KBM-7 (cell line): ENCODE measurements at places on chromosomes 3 and 15.

- no peak for DNase-seq
These were observed 324.0 kb upstream of the SLCO3A1 start for GRCh38 chr15:91529534-91529933.

GRCh38 chr3:71122641-71123040, 460.9 kb downstream of the FOXP1 start:
- no peak for DNase-seq

DNA sequence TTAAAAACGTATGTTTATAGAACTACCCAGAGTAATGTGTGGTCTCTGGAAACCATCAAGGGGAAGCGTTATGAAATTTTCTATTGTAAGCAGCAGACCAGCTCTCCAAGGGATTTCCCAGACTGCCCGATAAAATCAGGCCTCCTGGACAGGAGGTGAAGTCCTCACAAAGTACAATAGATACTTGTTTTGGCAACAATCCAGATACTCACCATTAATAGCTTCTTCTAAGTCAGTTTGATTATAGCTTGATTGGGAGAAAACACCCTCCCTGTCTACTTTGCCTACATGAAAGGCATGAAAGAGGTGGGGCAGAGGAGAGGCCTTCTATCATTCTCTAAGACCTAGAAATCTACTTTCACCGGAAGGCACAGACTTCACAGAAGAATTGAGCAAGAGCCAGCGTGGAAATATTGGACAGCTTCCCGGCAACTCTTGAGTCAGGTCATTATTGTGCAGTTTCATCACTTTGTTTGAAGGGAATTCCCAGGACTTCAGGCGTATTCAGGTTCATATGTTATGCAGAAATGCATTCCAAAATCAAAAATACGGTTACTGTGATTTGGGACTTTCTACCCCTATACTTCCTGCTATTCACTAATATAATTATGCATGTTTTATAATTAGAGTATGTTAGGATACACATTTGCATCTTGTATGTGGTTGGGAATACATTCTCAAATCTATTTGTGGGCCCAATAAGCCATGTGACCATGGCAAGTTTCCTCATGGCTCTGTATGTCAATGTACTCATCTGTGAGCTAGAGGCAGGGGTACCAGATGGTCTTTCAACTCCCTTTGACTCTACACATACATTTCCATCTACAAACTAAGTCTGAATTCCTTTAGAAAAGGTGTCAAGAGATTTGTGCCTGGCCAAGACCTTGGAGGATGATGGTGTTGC, 103.5 kb downstream of the CD47 start:
- DNase-seq = no peak

DNA sequence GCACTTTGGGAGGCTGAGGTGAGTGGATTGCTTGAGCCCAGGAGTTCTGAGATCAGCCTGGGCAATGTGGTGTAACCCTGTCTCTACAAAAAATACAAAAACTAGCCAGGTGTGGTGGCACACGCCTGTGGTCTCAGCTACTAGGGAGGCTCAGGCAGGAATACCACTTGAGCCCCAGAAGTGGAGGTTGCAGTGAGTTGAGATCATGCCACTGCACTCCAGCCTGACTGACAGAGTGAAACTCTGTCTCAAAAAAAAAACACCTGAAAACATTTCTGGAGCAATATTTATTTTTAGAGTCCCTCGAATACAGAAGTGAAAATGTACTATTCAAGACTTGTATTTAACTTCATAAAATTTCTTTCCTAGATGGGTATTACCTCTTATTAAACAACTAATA, 4.6 kb downstream of the SPCS1 start:
- DNase-seq = no peak

GRCh38 chr15:73908030-73908821, 18.0 kb upstream of the LOXL1 start:
- DNase-seq = peak; percentile 91

- peak; percentile 41 for DNase-seq
These were observed 791 bp downstream of the GYG1 start for GRCh38 chr3:148992027-148992634.

DNA sequence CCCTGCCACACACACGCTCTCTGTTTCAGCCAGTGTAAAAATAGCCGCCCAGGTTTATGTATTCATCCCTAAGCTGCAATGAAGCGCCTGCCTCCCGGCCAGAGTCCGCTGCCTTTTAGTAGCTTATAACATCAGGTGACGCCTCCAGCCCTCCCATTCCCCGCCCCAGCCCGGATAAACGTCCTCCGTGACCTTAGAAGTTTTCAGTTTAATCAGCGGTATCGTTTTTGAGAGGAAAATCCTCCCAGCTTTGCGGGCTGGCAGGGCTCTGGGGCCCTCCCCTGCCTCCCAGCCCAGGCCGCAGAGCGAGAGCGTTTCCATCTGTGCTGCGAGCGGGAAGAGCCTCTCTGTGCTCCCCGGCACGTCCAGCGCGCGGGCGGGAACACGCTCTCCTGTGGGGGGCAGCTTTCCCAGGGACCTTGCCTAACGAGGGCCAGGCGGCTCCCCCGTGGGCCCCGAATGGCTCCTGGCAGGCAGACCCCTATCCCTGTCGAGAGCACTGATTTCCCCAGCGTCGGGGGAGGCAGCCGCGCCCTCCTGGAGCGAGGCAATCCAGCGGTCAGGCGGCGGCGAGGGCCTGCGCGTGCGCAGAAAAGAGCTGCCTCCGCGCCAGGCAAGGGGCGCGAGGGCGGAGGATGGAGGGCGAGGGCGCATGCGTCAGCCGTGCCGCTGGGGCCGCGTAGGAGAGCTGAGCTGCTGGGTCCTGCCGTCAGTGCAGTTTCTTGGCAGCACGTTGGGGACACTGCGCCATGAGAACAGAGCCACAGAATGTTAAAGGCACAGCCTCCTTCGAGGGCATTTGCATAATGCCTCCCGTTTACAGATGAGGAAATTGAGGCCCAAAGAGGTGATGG, 71.1 kb downstream of the CCNL1 start:
- peak; percentile 95 for DNase-seq

DNA sequence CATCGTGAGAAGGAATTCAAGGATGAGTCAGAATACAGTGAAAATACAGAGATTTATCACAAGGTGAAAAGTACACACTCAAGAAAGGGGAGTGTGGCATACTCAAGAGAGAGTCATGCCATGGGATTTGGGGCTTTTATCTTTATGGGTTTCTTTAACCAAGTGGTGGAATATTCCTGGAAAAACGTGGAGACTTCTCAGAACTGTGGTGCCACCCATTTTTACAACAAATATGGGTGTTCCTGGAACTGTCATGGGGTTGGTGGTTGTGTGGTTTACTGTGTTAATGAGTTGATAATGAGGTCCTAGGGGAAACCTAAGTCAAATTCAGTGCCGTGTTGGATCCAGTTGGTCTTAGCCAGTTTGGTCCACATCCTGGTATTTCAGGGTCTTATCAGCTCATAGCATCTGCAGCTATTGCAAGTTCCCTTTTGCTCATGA, 497.2 kb downstream of the GABRG3 start:
- DNase-seq = peak; percentile 62

DNA sequence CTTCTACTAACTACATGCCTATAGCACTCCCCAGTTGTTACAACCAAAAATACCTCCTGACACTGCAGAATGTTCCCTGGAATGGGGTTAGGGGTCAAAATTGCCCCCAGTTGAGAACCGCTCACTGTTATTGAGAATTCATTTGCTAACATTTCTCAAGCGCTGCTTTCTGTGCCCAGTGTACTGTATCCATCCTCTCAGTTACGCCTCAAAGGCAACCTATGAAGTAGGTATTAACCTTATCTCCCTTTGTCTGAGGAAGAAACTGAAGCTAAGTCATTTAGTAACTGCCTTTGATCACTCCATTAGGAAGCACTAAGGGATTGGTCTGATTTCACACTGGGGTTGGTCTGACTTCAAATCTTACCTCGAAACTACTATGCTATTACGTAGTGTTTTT, 70.1 kb downstream of the CADPS start:
- no peak for DNase-seq

- DNase-seq = peak; percentile 75
These were observed 11.8 kb upstream of the FBXO22 start for GRCh38 chr15:75891895-75892294.

DNA sequence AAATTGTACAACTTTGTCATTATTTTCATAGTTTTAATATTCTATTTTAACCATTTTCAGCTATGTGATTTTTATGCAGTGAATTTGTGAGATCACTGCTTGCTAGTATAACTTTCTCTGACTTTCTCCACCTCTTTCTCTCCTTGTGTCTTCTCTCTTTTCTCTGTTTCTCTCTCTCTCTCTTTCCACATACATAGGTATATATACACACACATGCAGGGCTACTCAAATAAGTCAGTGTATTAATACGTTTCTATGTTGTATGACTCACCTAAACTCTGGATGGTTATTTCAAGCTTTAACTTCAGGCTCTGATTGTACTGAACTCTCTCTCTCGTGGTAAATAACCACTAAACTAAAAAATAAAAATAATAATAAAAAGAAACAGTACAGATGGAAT, 1389.3 kb upstream of the ALCAM start:
- DNase-seq = no peak

DNA sequence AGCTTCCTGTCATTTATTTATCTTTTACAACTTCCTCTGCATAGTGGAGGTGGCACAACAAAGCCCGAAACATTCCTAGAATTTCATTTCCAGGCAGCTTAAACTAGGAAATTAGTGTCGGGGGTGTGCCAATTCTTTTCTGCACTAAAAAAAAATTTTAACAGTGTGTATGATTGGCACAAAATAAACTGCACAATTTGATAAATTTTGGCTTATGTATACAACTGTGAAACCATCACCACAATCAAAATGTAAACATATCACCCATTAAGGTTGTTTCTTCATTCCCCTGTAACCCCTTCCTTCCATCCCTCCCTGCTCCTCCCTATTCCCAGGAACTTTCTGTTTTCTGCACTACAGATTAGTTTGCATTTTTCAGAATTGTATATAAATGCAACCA, 54.7 kb downstream of the RPL39L start:
- DNase-seq = no peak

- no peak for DNase-seq
These were observed 115.8 kb downstream of the NEK10 start for GRCh38 chr3:27253391-27253790.

- no peak for DNase-seq
These were observed 143.9 kb upstream of the LIPC start for GRCh38 chr15:58287891-58288290.

GRCh38 chr15:80560601-80561400, 134.3 kb upstream of the ABHD17C start:
- no peak for DNase-seq

GRCh38 chr3:119794971-119795612, 13.2 kb downstream of the NR1I2 start:
- DNase-seq = no peak

DNA sequence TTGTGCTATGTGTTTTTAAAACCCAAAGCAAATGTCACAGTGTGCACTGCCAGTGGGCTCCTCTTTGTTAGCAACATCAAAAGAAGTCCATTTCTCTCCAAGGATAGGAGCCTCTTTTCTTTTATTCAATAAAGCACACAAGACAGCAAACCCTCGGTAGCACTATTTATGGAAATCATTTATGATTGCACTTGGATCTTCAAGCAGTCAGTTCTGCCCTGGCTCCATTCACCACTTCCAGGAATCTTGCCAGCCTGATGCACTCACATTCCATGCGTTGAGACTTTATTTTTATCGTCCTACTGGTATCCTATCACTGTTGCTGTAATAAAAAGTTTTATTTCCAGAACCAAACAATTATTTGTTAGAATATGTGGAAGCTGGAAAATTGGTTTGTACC, 412.1 kb downstream of the TBL1XR1 start:
- DNase-seq = no peak

DNA sequence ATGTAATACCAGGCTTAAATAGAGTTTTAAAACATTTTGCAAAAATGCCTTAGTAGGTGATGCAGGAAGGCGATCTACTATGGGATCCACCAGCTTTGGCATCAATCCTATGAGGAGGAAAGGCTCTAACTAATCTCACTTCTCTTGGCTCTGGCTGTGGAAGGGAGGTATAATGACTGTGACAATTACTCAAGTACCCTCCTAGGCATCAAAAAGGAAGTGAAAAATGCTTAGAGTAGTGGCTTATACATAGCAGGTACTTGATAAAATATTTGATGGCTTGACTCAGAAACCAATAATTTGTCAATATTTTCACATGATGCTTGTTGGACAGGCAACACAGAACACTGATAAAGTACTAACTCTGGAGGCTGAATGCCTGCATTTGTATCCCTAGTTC, 34.1 kb upstream of the SERPINI2 start:
- DNase-seq = no peak

GRCh38 chr3:37586280-37586679, 275.4 kb upstream of the CTDSPL start:
- no peak for DNase-seq

GRCh38 chr15:84082739-84083138, 152.8 kb upstream of the GOLGA6L4 start:
- no peak for DNase-seq

DNA sequence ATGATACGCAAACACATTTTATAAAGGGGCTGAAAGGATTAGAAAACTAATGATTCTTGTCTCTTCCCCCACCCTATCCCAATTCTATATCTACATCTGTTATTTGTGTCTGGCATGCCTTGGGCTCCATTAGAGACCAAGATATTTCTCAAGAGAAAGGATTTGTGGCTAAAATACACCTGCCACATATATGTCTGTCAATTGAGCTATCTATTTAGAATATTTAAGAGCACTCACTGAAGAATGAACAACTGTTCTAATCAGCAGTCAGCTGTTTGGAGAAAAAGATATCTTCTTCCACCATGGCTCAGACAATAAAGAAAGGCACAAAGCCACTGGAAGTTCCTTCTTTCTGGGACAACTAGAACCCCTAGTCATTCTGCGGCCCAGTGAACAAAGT, 61.7 kb upstream of the LRRN1 start:
- DNase-seq = no peak

GRCh38 chr3:105957722-105958121, 88.9 kb upstream of the CBLB start:
- no peak for DNase-seq
